ENCODE measurements at places on chromosomes 4 and X.
A peak's percentile ranks its signal among the peaks of the same experiment; 100 is the strongest.

GRCh38 chr4:109033993-109034392 lies 268.5 kb downstream of the COL25A1 start:
- DNase-seq, result no peak

DNA sequence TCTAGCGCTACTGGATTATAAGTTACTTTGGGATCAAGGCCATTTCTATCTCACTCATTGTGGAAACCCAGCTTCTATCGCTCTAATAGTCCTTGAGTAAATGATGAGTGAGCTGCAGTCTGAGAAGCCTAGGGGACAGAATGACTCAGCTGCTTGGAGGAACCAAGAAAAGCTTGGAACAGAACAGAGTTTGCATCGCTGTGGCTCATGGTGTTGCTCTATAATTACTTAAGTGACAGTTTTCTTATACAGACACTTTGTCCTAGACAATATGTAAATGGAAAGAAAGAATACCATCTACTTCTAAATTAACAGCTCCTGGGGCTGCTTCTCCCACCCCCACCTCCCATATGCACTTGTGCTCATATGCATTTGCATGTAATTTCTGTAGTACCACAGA lies 156.9 kb downstream of the SLIT2 start:
- no peak for DNase-seq

- DNase-seq, result no peak
Measured at GRCh38 chr4:28226962-28227361, 1366.3 kb downstream of the STIM2 start.

DNA sequence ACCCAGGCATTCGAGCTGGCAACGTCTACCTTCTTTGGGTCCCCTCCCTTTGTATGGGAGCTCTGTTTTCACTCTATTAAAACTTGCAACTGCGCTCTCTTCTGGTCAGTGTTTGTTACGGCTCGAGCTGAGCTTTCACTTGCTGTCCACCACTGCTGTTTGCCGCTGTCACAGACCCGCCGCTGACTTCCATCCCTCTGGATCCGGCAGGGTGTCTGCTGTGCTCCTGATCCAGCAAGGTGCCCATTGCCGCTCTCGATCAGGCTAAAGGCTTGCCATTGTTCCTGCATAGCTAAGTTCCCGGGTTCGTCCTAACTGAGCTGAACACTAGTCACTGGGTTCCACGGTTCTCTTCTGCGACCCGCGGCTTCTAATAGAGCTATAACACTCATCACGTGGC lies 183.5 kb upstream of the GALNTL6 start:
- DNase-seq, result no peak

DNA sequence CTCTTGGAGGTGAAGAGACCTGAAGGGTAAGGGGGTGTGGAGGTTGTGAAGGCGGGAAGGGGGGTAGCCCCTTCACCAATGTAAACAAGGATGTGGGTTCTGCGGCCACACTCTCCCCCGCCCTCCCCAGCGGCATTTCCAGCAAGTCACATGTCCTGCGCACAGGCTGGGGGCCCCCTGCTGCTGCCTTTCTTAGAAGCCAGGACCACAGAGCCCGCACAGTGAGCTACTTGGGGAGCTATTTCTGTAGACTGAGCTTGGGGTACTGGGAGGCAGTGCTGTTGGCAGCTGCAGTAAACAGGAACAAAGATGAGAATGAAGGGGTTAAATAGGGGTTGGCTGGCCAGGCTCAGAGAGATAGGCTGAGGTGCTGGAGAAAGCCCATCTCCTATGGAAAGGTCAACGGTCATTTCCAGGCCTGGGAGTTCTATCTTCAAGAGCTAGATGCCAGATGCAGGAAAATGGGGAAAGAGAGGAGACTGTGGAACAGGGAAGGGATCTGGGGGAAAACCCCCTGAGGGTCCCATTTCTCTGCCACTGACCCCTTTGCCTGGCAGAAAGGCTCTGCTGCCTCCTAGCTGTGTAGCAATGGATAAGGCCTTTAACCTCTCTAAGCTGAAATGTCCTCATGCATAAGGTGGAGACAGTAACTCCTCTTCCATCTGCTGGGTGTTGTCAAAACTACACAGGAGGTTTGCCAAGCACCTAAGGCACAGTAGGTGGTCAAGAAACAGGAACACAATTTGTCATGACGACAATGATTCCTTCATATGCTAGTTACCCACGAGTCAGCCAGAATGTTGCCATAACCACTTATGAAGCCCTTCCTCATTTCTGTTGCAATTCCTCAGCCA lies 18.5 kb upstream of the PIM2 start:
- DNase-seq, result no peak

DNA sequence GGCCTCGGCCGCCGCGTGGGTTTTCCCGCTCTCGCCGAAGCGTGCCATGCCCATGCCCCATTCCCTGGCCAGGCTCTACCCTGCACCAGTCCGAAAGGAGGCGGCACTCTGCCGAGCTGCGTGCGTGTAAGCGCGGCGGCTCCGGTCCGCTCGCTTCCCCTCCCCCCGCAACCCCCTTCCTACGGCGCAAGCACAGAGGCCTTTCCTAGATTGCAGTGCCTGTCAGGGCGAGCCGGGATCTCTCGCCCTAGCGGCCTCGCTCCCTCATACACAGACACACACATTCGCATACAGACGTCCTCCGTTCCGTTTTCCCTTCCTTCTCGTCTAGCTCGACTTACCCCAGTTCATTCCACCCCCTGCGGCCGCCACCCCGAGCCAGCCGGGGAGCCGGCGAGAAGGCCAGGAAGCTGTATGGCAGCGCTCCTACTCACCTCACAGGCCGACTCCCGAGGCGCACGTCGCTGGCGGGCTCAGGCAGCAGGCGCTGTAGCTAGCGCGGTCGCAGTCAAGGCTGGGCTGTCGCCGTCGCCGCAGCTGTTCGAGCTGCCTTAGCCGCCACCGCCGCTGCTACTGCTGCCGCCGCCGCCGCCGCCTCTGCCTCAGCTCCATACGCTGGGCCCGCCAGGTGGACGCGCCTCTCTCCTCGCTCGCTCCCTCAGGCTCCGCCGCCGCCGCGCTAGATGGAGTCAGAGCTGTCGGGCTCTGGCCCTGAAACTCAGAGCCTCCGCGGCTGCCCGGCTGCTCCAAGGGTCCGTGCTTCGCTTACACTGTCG lies 615 bp downstream of the NEXMIF start:
- no peak for DNase-seq

- no peak for DNase-seq
Measured at GRCh38 chr4:155952501-155952901, 1.2 kb downstream of the CTSO start.

- DNase-seq, result no peak
Measured at GRCh38 chr4:57425610-57426009, 315.4 kb upstream of the IGFBP7 start.

- DNase-seq, result no peak
Measured at GRCh38 chr4:30073011-30073710, 647.0 kb upstream of the PCDH7 start.

DNA sequence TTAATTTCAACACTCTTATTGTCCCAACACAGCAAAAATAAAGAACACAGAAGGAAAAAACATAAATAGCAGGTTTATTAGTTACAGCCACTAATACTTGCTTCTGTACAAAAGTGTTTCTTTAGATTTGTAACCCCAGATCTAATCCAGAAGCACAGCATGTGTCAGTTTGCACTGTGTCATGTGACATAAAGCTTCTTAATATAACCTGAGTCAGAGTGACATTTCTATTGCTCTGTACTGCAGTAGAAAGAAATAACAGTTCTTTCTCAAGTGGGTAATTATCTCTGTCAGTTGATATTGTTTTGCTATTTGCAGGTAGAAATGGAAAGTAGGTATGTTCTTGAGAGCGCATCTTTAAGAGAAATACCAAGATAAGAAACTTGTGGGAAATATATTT lies 422.5 kb downstream of the ZIC3 start:
- no peak for DNase-seq

- no peak for DNase-seq
Measured at GRCh38 chrX:102837847-102838246, 99.2 kb upstream of the RAB40AL start.

- no peak for DNase-seq
Measured at GRCh38 chr4:125421547-125421946, 106.8 kb downstream of the FAT4 start.

DNA sequence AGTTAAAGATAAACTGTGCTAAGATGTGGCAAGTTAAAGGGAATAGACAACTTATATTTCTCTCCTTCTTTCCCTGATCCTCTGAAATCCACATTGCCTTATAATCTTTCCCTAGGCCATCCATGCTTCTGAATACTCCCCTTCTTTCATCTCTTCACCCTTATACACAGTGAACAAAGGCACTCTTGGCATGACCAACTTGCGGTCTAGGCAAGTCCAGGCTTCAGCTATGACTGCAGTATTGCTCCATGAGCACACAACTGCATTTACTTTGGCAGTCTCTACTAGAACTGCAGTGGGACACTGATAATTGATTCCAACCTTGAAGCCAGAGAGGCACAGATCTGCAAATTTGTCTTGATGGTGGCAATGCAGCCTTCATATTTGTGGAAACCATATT lies 24.2 kb upstream of the UBA6 start:
- no peak for DNase-seq

GRCh38 chr4:185165605-185166063 lies 22.6 kb downstream of the SLC25A4 start:
- no peak for DNase-seq

GRCh38 chrX:40325161-40325560 lies 227.4 kb upstream of the BCOR start:
- no peak for DNase-seq

GRCh38 chr4:123555233-123555806 lies 158.7 kb downstream of the SPRY1 start:
- no peak for DNase-seq

DNA sequence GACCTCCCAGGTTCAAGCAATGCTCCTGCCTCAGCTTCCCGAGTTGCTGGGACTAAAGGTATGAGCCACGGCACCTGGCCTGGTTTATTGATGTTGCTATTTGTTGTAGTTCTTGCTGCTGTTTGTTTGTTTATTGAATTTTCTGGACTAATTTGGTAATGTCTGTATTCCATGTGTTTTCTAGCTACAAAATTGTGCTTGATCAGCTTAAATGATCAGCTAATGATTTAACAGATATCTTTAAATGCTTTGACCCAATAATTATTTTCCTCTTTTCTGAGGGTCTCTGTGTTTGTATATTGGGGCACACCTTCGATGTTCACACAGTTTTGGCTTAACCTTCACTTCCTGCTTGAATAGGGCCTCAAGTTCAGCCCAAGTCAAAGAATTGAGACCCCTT lies 488.1 kb upstream of the HTR2C start:
- DNase-seq, result no peak

GRCh38 chrX:119389214-119389613 lies 9.9 kb upstream of the SLC25A43 start:
- DNase-seq, result no peak

DNA sequence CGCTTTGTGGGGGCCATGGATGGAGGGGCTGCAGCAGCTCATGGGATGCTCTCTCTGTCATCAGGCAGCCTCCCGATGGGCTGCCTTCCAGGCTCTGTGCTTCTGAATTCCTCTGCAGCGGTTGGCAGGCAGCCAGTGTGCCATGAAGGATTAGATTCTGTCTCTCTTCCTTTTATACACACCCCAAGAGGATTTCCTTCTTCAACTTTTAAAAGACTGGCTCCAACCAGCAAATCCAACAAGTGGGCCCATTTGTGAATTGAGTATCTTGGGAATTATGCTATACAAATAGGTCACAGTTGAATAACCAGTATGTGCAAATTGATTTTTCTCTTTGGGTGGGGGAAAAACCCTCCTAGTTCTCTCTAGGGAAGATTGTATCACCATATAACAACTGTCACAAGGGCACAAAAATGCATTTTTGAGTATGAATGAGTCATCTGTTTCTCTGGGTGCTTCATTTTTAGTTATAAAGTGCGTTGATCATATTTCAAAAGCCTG lies 96.8 kb upstream of the FAT1 start:
- DNase-seq, result peak; percentile 32

GRCh38 chr4:38576767-38577166 lies 87.2 kb upstream of the KLF3 start:
- no peak for DNase-seq

DNA sequence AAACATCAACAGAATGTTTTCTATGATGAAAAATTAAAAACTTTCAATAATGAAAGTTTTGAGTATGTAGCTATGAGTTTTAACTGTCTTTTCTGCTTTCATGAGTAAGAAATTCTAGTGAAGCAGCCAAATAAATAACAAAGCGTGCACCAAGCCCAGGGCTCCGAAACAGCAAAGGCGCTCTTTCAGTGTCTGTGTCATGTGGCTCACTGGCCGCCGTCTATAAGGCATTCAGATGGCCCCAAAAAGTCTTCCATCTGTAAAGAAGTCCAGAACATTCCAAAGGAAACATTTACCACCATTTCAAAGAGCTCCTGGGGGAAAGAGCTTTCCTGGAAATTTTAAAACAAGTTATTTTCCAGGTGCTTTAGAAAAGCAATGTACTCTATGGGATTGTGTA lies 139.9 kb downstream of the AFAP1 start:
- DNase-seq, result no peak

- no peak for DNase-seq
Measured at GRCh38 chr4:107270614-107271013, 234.5 kb upstream of the DKK2 start.

GRCh38 chr4:157079441-157079840 lies 3.5 kb downstream of the GLRB start:
- DNase-seq, result no peak

DNA sequence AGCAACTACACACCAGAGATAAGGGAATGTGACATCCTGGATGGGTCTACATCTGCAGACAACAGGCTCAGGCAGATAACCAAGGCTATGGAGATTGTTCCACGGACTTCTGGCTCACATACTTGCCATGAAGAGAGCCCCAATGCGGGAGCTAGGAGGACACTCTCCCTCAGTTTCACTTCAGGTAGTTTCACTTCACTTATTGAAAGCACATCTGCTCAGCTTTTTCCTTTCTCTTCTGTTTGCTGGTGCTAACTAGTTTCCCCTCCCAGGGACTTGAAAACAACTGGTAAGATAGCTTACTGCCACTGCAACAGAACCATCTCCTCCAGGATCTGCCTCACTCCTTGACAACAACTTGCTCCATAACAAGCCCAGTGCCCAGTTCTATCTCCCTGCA lies 1.4 kb upstream of the CT47C1 start:
- DNase-seq, result no peak

- DNase-seq, result no peak
Measured at GRCh38 chrX:46757052-46757451, 1.9 kb downstream of the SLC9A7 start.

DNA sequence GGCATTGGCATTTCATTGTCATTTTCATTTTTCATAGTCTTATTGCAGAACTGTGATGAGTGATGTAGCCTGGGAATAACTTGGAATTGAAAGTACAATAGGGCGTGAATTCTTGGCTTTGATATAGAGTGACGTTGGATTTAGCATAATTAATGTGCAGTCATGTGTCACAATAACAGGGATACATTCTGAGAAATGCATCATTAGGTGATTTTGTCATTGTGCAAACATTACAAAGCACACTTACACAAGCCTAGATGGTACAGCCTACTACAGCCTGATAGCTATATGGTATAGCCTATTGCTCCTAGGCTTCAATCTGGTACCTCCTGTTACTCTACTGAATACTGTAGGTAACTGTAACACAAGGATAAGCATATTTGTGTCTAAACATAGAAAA lies 300.8 kb downstream of the DTHD1 start:
- DNase-seq, result no peak

DNA sequence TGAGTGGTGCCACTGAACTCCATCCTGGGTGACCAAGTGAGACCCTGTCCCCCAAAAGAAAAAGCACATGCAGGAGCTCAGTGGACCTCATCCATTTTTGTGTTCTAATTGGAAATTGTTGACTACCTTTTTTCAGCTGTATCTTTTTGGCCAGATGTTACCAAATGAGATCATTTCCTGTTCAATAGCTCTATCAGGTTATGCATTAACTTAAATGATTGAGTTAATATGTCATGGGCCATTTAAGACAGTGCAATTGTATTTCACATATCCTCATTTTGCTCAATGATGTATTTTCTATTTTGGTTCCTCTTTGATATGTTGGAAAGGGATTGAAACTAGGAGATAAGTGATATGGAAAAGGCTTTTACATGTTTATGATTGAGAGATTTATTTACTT lies 26.2 kb upstream of the RHOH start:
- DNase-seq, result no peak
